GM12878 (cell line): ENCODE measurements at places on chromosomes 1 and 21.

DNA sequence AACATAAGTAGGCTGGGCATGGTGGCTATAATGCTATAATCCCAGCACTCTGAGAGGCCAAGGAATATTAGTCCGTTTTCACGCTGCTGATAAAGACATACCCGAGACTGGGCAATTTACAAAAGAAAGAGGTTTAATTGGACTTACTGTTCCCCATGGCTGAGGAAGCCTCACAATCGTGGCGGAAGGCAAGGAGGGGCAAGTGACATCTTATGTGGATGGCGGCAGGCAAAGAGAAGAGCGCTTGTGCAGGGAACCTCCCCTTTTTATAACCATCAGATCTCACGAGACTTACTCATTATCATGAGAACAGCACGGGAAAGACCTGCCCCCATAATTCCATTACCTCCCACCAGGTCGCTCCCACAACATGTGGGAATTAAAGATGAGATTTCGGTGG, 28.5 kb downstream of the PTGFRN start:
- no peak for DNase-seq

DNA sequence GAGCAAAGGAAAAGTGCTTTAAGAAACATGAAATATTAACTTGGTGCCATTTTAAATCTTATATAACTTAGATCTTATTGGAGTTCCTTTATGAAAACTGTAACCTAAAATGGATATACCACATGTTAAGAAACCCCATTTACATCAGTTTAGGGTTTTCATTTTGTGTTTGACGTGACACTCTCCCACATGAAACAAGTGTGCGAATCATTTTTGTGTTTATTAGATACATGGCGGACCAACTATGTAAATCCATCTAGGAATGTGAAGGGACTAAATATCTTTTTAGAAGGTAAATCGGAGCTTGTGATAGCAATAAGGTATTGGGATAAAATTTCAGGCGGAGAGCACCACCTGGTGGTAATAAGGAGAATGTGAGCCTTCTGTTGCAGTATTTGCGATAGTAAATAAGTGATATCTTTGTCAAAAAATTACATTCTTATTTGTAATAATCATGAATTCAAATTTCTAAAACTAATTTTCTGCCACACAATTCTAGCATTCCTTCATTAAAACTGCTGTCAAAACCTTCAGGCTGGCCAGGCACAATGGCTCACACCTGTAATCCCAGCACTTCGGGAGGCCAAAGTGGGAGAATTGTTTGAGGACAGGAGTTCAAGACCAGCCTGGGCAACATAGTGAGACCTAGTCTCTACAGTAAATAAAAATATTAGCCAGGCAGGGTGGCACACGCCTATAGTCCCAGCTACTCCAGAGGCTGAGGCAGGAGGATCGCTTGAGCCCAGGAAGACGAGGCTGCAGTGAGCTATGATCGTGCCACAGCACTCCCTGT, 31.3 kb downstream of the SMAP2 start:
- no peak for DNase-seq

GRCh38 chr1:111930356-111930755, 59.1 kb downstream of the KCND3 start:
- no peak for DNase-seq

DNA sequence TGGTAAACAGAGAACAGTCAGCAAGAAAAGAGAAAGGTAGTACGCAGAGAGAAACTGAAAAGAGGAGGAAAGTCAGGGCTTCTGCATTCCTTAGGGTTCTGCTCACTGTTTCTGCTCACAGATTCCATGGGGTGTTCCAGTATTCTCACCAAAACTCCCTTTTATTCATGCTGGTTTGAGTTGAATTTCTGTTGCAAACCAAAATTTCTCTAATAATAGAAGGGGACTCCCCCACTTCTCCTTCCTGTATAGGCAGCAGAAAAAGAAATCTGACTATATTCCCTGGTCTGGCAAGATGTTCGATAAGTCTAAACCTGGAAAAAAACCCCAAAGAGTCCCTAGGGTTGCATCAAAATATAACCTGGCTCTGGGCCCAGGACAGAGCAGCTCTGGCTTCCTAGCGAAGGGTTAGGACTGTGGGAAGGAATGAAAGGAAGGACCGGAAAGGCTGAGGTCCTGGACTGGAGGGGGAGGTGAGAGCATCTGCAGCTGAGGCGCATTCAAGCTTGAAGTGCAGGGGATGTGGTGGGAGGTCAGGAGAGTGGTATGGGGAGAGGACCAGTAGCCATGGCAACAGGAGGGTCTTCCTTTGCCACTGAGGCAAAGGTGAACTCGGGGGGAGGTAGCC, 18.8 kb upstream of the RGS16 start:
- DNase-seq = no peak

DNA sequence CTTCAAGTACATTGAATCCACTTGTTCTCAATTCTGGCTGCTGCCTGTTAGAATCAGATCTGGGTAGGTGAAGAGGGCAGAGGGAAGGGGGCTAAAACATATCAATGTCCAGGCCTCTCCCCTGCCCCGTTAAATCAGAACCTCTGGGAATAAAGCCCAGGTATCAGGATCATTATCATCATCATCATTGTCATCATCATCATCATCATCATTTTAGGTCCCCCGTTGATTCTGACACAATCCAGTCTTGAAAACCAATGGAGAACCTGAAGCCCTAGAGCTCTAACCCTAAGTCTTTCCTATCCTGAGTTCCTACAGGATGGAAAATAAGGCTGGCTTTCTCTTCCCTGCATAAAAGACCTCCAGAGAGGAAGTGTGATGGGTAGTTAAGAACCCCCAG, 93.1 kb downstream of the TAS1R2 start:
- no peak for DNase-seq

DNA sequence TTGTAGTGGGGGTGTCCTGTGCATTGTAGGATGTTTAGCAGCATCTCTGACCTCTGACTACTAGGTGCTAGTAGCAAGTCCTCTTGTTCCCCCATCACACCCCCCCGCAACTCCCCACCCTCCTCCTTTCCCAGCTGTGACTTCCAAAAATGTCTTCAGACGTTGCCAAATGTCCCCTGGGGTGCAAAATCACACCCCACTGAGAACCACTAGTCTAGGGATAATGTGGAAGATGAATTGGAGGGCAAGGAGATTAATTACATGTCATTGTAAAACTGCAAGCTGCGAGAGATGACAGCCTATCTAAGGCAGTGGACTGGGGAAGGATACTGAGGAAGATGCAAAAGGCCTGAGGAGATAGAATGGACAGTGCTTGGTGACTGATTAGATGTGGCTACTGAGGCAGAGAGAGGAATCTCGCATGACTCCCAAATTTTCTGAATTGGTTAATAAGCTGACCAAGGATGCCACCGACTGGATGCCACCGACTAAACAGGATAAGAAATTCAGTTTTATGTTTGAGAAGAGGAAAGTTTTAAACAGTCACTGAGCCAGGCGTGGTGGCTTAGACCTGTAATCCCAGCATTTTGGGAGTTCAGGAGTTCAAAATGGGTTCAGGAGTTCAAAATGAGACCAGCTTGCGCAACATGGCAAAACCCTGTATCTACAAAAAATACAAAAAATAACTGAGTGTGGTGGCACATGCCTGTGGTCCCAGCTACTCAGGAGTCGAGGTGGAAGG, 3.1 kb upstream of the JAK1 start:
- no peak for DNase-seq

GRCh38 chr21:14879458-14879857, 185.3 kb downstream of the NRIP1 start:
- no peak for DNase-seq

- DNase-seq = no peak
These were observed 154.2 kb downstream of the CNIH3 start for GRCh38 chr1:224770336-224770693.

DNA sequence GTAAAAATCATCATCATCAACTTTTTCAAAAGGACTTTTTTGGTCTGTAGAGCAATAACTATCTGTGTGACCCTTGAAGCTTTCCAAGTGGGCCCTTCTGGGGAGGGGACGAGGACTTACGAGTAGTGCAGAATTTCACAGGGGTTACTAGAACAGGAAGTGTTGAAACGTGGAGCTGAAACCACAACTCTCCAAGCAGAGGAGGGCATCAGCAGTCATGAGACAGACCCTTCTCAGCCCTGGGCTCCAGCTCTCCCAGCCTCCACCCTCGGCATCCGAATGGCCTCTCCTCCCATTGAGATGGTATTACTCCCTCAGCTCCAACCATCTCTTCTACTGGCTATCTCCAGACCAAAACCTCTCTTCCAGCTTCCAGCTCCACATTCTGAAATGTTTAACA, 3.6 kb downstream of the FAM89A start:
- DNase-seq = no peak

DNA sequence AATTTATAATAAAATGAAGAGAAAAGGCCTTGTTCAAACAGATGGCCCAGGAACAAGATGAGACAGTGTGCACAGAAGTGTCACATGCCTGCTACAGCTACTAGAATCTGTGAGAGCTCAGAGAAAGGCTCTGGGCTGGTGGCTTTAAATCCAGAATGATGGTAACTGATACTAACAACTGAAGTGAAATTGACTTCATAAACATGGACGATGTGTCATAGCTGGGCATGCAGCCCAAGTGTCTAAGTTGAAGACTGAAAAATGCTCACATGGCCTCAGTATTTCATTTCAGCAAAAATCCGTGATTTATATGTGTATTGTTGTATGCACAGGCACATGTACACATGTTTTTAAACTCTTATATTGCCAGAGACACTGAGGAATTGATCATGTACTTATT, 208.3 kb upstream of the RUNX1 start:
- DNase-seq = no peak

GRCh38 chr1:114956570-114956969, 73.1 kb upstream of the TSHB start:
- DNase-seq = no peak

DNA sequence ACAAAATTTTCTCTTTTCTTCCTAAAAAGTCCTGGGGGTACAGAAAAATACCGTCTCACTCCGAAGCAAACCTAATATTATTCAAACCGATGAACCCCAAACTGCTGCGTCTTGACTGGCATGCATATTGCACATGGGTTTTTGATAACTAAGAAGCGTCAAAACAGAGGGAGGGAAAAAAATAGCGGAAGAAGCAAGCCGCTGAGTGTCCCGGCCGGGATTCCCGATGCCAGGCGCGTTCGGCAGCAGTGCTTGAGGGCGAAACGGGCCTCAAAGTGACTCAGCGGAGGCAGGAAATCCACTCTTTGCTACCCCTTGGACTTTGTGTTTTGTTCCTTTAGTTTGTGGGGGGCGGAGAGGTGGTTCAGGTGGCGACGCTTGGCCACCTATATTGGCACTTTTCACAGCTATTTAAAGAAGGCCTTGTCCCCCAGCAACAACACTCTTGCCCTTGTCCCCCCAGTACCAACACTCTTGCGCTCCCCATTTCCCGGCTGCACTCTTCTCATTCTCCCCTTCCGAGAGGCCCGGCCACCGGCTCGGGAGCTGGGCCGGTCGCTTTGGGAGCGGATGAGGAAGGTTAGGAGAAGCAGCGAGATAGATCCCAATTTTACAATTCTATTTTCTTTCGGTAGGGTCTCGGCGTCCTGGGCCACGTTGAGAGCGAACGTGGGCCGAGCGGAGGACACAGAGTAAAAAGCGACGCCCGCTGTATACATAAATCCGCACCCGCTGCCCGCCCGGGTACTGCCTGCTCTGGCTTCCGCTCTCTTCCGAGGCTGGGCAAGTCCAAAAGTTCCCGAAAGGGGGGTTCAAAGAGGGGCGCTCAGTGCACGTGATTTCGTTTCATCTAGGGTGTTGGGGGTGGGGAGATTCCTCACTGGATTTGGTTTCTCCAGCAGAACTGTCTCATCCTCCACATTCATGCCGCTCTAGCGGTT, 2.5 kb downstream of the LMX1A start:
- DNase-seq = no peak

- DNase-seq = no peak
These were observed 154.5 kb upstream of the GORAB start for GRCh38 chr1:170377440-170377839.

DNA sequence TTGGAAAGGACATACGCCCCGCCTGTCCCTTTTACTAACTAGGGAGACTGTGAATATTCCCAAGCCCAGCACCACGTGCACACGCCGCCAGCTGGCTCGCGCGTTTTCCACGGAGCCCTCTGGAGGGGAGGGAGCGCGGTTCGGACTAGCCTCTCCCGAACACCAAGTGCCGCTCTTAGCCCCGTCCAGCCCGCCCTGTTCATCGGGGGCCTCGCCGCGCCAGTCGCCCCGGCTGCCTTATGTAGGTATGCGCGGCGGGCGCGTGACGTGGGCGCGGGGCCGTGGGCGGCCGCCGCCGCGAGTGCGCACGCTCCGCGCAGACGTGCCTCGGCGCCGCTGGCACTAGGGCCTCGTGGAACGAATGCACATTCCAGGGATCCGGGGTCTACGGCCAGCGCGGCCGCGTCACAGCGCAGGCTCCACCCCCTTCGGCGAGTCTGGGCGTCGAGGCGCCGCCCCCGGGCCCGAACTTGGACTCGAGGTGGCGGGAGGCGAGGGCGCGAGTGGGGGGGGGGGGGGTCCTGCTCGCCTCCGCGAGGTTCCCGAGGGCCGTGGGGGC, 767 bp upstream of the IRF2BP2 start:
- peak; percentile 75 for DNase-seq

DNA sequence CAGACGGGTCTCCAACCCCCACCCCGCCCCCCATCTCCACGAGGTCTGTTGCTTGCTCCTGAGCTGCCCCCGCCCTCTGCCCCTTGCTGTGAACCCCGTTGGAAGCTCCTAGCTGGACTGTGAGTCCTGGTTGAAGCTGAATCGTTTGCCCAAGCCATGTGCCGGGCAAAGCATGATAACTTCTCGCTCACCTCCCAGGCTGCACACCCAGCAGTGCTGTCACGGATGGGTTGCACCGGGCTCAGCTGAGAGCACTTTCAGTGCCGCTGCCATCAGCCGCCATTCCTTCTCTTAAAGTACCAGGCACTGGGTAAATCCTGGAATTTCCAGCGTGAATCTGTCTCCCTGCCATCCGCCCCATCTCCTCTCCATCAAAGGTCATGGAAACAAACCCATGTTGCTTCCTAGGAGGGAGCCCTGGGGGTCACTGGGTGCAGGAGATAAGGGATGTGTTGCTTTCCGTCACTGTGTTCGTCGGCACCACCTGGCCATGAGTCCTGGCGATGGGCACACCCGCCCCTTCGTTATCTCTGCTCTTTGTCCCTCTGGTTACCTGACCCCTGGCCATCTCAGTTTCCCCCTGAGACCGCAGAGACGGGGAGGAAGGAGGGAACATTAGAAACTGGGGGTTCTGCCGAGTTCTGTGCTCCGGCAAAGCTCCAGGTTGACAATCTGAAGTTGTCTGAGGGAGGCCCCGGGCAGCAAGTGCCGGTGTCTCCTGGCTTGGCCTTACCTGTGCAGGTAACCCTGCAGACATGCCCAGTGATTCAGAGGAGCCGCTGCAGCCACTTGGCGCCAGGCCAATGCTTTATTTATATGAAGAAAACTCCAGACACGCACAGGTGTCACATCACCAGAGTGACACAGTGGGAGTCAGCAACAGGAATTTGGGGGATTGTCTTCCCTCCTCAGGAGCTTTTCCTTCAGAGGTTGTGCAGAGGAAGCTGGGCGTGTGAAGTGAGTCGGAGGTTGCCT, 2.7 kb downstream of the PDE9A start:
- DNase-seq = no peak

DNA sequence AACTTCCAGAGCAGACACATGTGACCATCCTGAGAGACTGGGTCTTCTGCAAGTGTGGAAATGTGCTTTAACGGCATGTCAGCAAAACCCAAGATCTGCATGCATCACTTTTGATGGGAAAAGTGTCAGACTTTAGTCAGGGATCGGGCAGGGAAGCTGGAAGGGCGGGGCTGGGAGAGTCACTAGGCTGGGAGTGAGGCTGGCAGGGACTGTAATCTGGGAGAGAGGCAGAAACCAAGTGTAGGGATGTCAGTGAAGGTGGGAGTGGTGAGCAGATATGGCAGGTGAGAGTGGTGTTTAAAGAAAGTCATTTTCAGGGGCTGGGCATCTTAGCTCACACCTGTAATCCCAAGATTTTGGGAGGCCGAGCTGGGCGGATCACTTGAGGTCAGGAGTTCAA, 11.3 kb downstream of the CDA start:
- DNase-seq = no peak

GRCh38 chr1:155117610-155118009, 10.1 kb upstream of the EFNA1 start:
- DNase-seq = no peak
